ENCODE measurements at places on chromosomes 6 and 20.

DNA sequence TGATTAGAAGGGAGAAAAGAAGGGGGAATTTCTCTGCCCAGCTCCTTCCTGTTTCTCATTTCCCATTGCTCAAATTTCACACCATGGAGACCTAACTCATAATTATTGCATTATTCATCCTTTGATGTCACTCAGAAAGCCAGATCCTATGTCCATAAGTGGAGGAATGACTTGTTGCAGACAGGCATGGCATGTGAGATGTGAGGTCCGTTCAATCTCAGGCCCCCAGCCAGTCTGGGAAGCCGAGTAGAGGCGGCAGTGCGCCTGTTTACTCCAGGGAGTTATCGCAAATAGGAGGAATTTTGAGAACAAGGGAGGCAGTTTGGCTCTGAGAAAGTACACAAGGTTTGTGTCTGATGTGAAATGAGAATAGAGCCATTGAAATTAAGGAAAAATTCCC is 26.9 kb upstream of the MOCS1 start:
- no peak for DNase-seq

GRCh38 chr20:34896086-34896621 is 19.7 kb downstream of the ACSS2 start:
- DNase-seq, result no peak

GRCh38 chr20:49074521-49074920 is 28.4 kb downstream of the CSE1L start:
- DNase-seq, result no peak

DNA sequence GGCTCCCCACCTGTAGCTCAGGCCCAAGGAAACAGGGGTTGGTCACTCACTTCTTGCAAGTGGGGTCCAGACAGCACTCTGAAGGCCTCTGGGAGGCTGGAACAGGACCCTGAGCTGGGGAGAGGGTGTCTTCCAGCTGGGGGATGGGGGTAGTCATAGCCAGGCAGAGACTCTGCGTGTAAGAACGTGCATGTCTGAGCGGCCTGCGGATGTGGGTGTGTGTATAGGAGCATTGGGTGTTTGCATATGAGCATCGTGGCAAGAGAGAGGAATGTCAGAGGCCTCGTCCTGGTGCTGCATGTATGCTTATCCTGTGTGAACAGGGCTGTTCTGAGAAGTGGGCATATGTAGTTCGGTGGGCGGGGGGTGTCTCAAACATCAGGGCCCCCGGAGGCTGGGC is 12.1 kb downstream of the BPIFB3 start:
- DNase-seq, result no peak

- DNase-seq, result no peak
Measured at GRCh38 chr20:11302436-11302835, 615.3 kb upstream of the BTBD3 start.

DNA sequence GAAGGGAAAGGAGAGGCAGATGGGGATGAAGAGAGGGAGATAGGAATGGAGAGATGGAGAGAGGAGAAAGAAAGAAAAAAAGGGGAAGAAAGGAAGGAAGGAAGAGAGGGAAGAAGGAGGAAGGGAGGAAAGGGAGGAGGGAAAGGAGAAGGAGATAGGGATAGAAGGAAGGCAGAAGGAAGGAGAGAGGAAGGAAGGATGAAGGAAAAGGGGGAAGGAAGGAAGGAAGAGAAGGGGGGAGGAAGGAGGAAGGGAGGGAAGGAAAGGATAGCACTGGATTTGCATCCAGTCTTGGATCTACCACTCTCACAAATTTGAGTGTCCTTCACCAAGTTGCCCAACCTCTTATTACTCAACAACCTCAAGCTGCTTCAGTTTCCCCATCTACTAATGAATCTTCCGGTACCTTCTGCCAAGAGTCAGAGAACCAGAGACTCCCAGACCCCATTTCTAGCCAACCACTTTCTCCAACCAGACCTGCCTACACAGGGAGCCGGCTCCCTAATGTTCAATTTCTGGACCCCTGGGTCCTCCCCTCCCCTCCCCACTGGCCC is 79.7 kb upstream of the FOXP4 start:
- no peak for DNase-seq

- no peak for DNase-seq
Measured at GRCh38 chr20:62888910-62889309, 27.3 kb upstream of the TCFL5 start.

GRCh38 chr6:21604081-21604480 is 10.5 kb downstream of the SOX4 start:
- DNase-seq, result no peak

DNA sequence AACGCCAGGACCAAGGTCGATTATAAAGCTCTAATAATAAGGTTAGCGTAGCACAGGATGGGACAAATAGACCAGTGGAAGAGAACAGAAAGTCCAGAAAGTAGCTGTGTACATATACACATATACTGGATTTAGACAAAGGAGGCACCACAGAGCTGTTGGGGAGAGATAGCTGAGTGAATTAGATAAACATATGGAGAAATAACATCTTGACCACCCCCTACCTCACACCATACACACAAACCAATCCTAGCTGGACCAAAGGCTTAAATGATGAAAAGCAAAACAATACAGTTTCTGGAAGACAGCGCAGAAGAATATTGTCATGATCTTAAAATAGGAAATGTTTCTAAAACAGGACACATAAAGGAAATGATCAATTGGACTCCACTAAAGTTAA is 112.9 kb downstream of the PXDC1 start:
- DNase-seq, result no peak

GRCh38 chr6:134480593-134480992 is 162.7 kb upstream of the SGK1 start:
- no peak for DNase-seq

GRCh38 chr6:30884521-30885480 is 482 bp downstream of the DDR1 start:
- no peak for DNase-seq

- no peak for DNase-seq
Measured at GRCh38 chr20:39700528-39700927, 738.4 kb downstream of the DHX35 start.

GRCh38 chr6:118645395-118645794 is 6.0 kb downstream of the CEP85L start:
- no peak for DNase-seq

DNA sequence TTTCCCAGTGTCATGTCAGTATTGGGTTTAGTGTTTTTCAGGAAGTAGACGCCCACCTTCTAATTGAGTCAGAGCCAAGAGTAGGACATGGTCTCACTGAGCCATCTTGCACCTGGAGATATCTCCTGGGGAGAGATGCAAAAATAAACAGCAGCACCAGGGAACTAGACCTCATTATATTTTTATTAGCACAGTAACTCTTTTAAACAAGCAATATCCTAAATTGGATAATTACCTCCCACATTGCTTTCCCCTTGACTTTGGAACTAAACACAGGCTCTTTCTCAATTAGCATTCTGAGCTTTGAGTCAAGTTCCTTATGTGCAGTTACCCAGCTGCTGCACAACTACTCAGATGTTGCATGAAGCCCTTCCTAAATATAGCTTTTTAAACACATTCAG is 175.4 kb downstream of the IBTK start:
- no peak for DNase-seq

- DNase-seq, result no peak
Measured at GRCh38 chr6:109722564-109723254, 31.6 kb downstream of the FIG4 start.

DNA sequence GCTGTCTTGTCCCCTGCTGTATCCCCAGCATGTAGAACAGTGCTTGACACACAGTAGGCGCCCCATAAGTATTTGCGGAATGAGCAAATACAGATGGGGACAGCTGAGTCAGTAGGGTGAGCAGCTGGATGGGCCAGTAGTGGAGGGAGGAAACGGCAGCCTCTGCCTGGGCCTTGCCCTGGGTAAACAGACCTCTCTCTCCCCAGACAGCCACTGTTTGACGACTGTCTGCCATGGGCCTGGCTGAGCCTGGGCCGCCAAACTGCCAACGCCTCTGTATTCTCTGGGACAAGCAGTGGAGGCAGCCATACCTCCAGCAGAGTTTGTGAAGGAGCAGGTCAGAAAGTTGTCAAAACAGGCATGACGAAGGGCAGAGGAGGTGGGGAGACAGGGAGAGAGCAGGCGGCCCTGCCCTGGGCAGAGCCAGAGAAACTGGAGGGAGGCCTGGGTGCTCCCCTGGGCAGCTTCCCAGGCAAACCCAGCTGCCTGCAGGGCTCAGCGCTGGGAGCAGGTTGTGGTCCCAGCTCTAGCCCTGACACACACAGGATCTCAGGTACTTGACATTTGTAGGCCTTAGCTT is 15.2 kb downstream of the HNF4A start:
- DNase-seq, result no peak

GRCh38 chr6:63783096-63783495 is 147.5 kb downstream of the PHF3 start:
- no peak for DNase-seq

DNA sequence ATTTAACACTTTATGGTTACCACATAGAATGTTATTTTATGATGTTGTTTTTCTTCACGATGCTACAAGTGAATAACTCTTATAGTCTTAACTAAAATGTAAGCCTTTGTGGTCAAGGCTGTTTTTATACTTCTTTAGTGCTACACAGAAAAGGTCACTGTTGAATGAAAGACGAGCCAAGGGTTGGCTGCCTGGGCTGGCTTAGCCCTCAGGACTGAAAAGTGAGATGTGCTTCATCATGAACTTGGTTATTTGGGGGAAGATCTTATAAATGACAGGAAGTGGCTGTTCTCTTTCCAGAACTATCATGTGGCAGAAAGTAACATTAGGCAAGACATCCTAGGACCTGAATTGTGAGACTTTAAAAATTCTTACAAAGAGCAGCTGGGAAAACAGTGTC is 404.0 kb downstream of the BTBD3 start:
- DNase-seq, result no peak

DNA sequence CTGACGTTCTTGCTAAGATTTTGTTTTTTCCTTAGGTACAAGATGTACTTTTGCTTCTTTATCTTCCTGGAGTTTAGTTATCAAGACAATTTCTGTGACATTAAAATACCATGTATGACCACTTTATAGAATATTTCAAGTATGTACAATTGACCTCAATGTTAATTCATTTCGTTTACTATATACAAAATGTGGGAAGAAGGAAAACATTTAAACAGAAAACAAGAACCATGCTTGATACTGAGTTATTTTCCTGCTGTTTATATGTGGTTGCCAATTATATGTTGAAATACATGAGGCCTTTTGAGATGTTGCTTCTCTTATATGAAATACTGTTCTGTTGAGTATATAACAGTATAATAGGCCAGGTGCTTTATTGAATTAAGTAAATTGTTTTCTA is 184.3 kb downstream of the JARID2 start:
- DNase-seq, result no peak
